ENCODE measurements at places on chromosomes 7 and 10. TPM values are rescaled to one million over a fixed set of nuclear protein-coding genes. Genes with fewer than 3 reads are reported as not detected.

GRCh38 chr7:120486164-120486563 is 213.2 kb downstream of the KCND2 start:
- H3K4me1 ChIP-seq: peaks cover 10% of the 10 kb centered on the region
- no peaks in the 10 kb centered on the region for H3K27me3 ChIP-seq
- no peak overlapping the region for H3K4me3 ChIP-seq
- no peaks in the 10 kb centered on the region for H3K36me3 ChIP-seq
- H3K27ac ChIP-seq: no peak overlapping the region

- H3K4me1 ChIP-seq: no peaks in the 10 kb centered on the region
- 0 out of 2 replicates have a peak, but pooled peaks cover 4% of the 10 kb centered on the region for H3K36me3 ChIP-seq
- H3K27ac ChIP-seq: no peak overlapping the region
- DNase-seq: no peak
These were observed 90.9 kb downstream of the TPST1 start for GRCh38 chr7:66296001-66296521.

- peaks cover 13% of the 10 kb centered on the region for H3K4me1 ChIP-seq
These were observed 42.6 kb upstream of the NRP1 start for GRCh38 chr10:33376976-33377657.

- no peaks in the 10 kb centered on the region for H3K27me3 ChIP-seq
- H3K27ac ChIP-seq: no peak overlapping the region
- no peaks in the 10 kb centered on the region for H3K36me3 ChIP-seq
- H3K4me3 ChIP-seq: no peak overlapping the region
- no peaks in the 10 kb centered on the region for H3K4me1 ChIP-seq
These were observed 57.1 kb upstream of the ANKRD1 start for GRCh38 chr10:90977855-90978486.

DNA sequence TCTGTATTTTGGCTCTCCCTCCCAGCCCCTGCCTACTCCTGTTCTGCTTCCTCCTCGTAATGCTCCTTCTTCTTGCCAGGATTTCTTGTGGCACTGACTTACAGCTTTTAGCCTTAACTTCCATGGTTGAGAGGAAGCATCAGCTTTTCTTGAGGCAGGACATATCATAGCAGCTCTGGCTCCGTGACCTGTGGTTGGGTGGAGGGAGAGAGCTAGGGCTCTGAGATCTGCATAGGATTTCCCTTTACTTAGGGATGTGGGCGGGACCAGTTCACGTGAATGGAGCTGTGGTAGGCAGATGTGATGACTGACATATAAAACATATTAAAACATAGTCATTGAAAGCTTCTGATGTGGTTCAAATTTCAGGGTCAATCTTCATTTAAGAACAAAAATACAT is 10.6 kb upstream of the RAB11FIP2 start:
- DNase-seq: no peak
- H3K36me3 ChIP-seq: no peaks in the 10 kb centered on the region
- no peaks in the 10 kb centered on the region for H3K4me1 ChIP-seq

The PIK3AP1 gene
- 1.7 TPM for total RNA-seq
